ENCODE measurements at places on chromosomes 5 and 9.
A peak's percentile ranks its signal among the peaks of the same experiment; 100 is the strongest.

- DNase-seq = no peak
Observed at GRCh38 chr5:40652441-40653220, 27.1 kb upstream of the PTGER4 start.

GRCh38 chr5:170747851-170748250 is 35.7 kb upstream of the GABRP start:
- no peak for DNase-seq

DNA sequence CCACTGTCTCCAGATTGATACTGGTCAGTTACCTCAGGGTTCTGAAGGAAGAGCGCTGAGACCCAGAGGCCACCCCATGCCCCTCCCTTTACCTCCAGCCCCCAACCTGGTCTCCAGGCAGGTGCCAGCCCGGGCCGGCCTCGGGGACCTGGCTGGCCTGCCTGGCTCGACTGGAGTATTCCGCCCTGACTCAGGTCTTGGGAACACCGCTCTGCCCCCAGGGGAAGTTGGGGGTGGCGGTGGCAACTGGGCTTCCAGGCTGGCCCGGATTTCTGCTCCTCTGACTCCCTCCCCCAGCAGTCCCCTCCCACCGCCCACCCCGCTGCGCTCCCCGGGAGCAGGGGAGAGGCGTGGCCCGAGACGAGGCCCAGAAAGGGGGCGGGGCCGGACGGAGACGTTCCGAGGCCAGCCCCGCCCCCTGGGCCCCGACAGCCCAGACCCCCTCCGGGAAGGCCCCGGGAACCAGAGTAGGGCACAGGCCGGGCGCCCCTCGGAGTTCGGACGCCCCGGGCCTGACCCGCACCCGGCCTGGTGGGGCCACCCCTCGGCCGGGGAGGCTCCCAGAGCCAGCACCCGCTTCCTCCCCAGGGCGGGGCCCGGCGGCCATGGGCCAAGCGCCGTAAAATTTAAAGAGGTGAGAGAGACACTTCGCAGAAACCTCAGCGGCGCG is 82.5 kb upstream of the ZBTB43 start:
- DNase-seq = peak; percentile 63

GRCh38 chr5:6592601-6593000 is 40.2 kb downstream of the NSUN2 start:
- no peak for DNase-seq

DNA sequence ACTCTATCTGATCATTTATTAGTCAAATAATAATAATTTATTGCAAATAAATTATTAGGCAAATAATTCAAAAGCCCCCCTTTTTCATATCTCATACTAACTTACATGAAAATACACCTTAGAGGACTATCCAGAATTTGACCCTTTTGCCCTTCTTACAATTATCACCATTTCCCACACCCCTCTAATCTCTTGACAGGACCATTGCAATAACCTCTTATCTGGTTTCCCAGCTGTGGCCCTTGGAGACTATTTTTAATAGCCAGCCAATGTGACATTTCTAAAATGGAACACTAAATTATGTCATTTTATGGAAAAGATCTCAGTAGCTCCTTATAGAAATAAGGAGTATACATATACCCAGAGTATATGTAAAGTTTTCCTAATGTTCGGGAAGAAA is 588.4 kb upstream of the COX7C start:
- no peak for DNase-seq

DNA sequence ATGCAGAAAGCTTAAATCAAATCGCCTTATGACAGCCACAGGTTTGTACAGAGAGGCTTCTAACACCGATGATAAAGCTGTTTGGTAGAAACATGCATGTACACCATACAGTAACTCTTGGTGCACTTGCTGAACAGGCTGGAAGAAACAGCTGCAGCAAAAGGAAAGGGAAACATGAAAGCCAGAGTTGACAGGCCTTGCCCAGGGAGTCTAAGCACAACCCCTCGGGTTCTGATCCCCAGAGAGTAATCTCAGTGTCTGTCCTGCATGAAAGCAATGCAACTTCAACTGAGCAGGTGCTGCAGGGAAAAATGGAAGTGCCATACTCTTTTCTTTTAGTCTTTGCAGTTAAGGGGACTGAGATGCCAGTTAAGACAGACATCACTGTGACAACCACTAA is 419.9 kb downstream of the BNC2 start:
- DNase-seq = no peak

GRCh38 chr5:159566832-159567231 is 236.5 kb upstream of the IL12B start:
- no peak for DNase-seq
